ENCODE measurements at places on chromosomes 12 and 14. TPM values are rescaled to one million over a fixed set of nuclear protein-coding genes. Genes with fewer than 3 reads are reported as not detected.
A peak's percentile ranks its signal among the peaks of the same experiment; 100 is the strongest.

Gene EIF2S3B
- 0.96 TPM for total RNA-seq

DNA sequence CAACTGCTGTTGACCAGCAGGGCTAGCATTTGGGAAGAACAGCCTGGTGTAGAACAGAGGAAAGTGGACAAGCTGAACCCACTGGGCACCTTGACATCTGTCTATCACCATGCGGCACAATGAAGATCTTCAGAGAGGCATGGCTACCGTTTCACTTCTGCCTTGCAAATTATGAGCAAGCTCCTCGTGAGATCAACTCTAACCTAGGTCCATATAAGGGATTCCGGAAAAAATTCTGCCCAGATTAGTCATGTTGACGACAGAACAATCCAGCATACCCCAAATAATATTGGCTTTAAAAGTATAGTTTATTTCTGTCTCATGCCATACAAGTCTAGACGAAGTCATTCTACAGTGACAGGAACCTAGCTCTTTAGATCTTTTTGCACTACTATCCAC lies 91.6 kb upstream of the ATF7IP start:
- no peak for DNase-seq
- H3K27me3 ChIP-seq: no peaks in the 10 kb centered on the region
- no peak overlapping the region for H3K4me3 ChIP-seq
- H3K36me3 ChIP-seq: peaks cover 22% of the 10 kb centered on the region
- H3K27ac ChIP-seq: no peak overlapping the region

Gene A2ML1
- total RNA-seq: not detected

Gene DIO2
- 0.41 TPM for total RNA-seq

GRCh38 chr14:82511399-82511798 lies 977.7 kb upstream of the SEL1L start:
- H3K4me3 ChIP-seq: no peak overlapping the region
- no peaks in the 10 kb centered on the region for H3K36me3 ChIP-seq
- H3K4me1 ChIP-seq: no peaks in the 10 kb centered on the region
- DNase-seq: no peak
- H3K27ac ChIP-seq: no peak overlapping the region

Gene MMP19
- total RNA-seq: not detected

DNA sequence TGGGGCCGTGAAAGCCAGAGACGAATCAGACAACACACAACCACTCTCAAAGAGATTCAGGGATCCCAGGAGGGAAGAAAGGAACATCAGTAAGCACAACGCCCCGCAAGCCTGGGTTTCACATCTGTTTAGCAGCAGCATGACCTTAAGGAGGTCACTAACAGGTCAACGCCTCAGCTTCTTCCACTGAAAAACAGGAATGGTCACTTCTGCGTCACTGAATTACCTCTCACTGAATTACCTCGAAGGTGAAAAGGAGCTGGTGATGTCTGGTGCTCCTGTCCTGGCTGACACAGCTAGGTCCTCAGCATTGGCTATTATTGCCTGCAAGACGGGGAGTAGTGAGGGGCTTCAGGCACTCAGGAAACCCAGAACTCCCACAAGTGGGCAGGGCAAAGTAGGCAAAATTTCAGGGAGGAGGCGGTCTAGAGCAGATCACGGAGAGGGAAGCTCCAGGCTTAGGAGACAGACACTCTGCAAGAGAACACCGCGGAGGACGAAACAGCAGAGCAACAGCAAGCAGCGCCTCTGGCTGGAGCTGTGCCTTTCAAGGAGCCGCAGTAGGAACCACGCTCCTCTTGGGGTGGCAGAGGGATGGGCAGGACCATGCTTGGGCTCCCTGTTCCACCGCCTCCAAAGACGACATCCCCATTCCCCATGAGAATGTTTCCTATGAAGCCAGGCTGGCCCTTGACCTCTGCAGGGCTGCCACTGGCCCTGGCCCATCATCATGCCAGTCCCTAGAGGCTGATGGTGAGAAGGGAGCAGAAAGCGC lies 108.4 kb downstream of the SINHCAF start:
- no peaks in the 10 kb centered on the region for H3K36me3 ChIP-seq
- H3K27ac ChIP-seq: no peak overlapping the region
- peaks cover 12% of the 10 kb centered on the region for H3K4me1 ChIP-seq
- no peak overlapping the region for H3K4me3 ChIP-seq
- H3K27me3 ChIP-seq: peaks cover 5% of the 10 kb centered on the region
- DNase-seq: no peak

Gene COCH
- 16.8 TPM for total RNA-seq

- peaks cover 24% of the 10 kb centered on the region for H3K27me3 ChIP-seq
- H3K27ac ChIP-seq: peak overlapping the region; percentile 97
- no peak overlapping the region for H3K4me3 ChIP-seq
- peaks cover 47% of the 10 kb centered on the region for H3K4me1 ChIP-seq
Measured at GRCh38 chr12:128971802-128972201, 118.5 kb downstream of the GLT1D1 start.

- H3K4me1 ChIP-seq: peaks cover 6% of the 10 kb centered on the region
- H3K27me3 ChIP-seq: no peaks in the 10 kb centered on the region
- H3K27ac ChIP-seq: no peak overlapping the region
- H3K4me3 ChIP-seq: no peak overlapping the region
- H3K36me3 ChIP-seq: peaks cover 3% of the 10 kb centered on the region
- no peak for DNase-seq
Measured at GRCh38 chr12:3523058-3523457, 32.1 kb downstream of the PRMT8 start.

DNA sequence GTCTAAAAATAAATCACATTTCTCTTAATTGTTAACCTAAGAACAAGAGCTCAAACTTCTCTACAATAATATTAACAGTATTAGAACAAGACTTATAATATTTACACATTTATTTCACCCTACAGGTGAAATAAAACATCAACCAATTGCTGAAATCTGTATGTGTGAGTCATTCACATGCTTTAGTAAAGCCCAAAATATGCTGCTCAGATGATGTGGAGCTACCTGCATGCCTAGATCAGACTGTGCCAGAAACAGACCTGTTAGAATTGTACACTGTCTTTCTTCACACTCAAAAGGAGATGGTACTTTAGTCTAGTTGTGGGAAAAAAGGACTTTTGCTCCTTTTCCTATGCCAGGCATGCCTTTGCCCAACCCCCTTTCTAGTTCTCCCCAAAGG lies 54.7 kb downstream of the RPS6KA5 start:
- H3K4me1 ChIP-seq: no peaks in the 10 kb centered on the region
- no peak overlapping the region for H3K27ac ChIP-seq
- no peaks in the 10 kb centered on the region for H3K36me3 ChIP-seq
- H3K27me3 ChIP-seq: no peaks in the 10 kb centered on the region
- no peak overlapping the region for H3K4me3 ChIP-seq
- DNase-seq: no peak

Gene ADAM21
- not detected for total RNA-seq

GRCh38 chr14:77849711-77850110 lies 49.8 kb downstream of the ADCK1 start:
- H3K27me3 ChIP-seq: no peaks in the 10 kb centered on the region
- no peaks in the 10 kb centered on the region for H3K4me1 ChIP-seq
- H3K36me3 ChIP-seq: peaks cover 2% of the 10 kb centered on the region
- no peak overlapping the region for H3K27ac ChIP-seq

GRCh38 chr14:26113911-26114640 lies 483.8 kb downstream of the NOVA1 start:
- no peak overlapping the region for H3K4me3 ChIP-seq
- no peak for DNase-seq
- peaks cover 6% of the 10 kb centered on the region for H3K4me1 ChIP-seq
- no peaks in the 10 kb centered on the region for H3K36me3 ChIP-seq

- no peaks in the 10 kb centered on the region for H3K27me3 ChIP-seq
- DNase-seq: no peak
- peak overlapping the region; percentile 59 for H3K27ac ChIP-seq
- peaks cover 8% of the 10 kb centered on the region for H3K4me1 ChIP-seq
Measured at GRCh38 chr14:85363358-85363757, 166.6 kb upstream of the FLRT2 start.

DNA sequence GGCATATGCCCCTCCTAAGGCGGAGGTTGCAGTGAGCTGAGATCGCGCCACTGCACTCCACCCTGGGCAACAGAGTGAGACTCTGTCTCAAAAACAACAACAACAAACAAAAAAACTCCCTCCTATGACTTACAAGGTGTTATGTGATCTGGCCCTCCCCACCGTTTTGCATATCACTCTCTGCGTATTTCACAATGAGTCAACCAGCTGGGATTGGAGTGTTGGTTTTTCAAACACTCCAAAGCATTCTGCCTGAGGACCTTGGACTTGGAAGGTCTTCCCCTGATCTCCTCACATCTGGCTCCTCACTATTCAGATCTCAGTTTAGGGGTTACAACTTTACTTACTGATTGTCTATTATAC lies 14.0 kb downstream of the MANSC1 start:
- no peak overlapping the region for H3K27ac ChIP-seq
- H3K36me3 ChIP-seq: peaks cover 3% of the 10 kb centered on the region
- no peak for DNase-seq
- no peaks in the 10 kb centered on the region for H3K27me3 ChIP-seq
- H3K4me3 ChIP-seq: no peak overlapping the region
- H3K4me1 ChIP-seq: peaks cover 20% of the 10 kb centered on the region

DNA sequence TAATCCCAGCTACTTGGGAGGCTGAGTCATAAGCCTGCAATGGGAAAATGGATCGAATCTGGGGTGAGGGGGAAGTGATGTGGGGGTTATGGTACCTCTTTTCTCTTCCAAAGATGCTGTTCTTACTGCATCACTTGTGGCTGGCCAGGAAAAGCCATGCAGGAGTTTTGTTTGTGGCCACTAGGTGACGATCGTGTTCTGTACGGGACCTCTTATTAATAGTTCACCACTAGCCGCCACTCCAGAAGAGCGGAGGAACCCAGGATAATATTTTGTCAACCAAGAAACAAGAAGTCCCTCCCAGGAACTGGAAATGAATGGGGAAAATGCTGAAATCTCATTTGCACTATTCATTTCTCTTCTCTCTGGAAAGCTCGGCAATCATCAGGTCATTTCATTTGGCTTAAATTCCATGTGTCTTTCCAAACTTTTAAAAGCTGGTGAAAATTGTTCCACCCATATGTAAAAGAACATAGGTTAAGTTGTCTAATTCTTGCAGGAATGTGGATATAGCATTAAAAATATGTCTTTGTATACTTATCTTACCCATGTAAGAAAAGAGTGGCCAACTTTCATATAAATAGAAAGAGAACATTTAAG lies 8.9 kb downstream of the GPR65 start:
- H3K27me3 ChIP-seq: peaks cover 2% of the 10 kb centered on the region
- no peak overlapping the region for H3K4me3 ChIP-seq
- peaks cover 5% of the 10 kb centered on the region for H3K4me1 ChIP-seq
- H3K27ac ChIP-seq: no peak overlapping the region
- H3K36me3 ChIP-seq: no peaks in the 10 kb centered on the region

Gene ALG10B
- total RNA-seq: 17.1 TPM

DNA sequence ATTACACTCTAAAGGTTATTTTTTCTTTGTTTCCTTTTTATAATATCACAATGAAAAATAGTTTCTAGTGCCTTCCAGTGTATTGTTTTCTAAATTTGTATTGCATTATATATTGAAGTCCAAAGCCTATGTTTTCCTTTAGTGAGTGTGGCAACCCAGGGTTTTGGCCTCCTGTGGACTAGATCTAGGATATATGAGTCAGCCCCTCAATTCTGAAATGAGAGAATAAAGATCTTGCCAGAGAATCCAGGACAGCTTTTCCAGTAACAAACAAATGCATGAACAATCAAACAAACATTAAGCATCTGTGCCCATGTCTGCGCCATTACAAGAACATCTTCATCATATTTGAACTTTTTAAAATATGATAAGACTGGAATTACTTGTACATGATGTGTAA lies 70.7 kb upstream of the SSTR1 start:
- H3K27me3 ChIP-seq: no peaks in the 10 kb centered on the region
- H3K4me3 ChIP-seq: no peak overlapping the region
- H3K36me3 ChIP-seq: no peaks in the 10 kb centered on the region
- no peak overlapping the region for H3K27ac ChIP-seq
- no peaks in the 10 kb centered on the region for H3K4me1 ChIP-seq
- no peak for DNase-seq

GRCh38 chr14:99727096-99727870 lies 43.2 kb downstream of the CYP46A1 start:
- no peak for DNase-seq
- H3K27ac ChIP-seq: no peak overlapping the region
- no peaks in the 10 kb centered on the region for H3K27me3 ChIP-seq
- H3K4me3 ChIP-seq: no peak overlapping the region
- no peaks in the 10 kb centered on the region for H3K36me3 ChIP-seq
- no peaks in the 10 kb centered on the region for H3K4me1 ChIP-seq

Gene BMAL2
- total RNA-seq: 8.0 TPM

DNA sequence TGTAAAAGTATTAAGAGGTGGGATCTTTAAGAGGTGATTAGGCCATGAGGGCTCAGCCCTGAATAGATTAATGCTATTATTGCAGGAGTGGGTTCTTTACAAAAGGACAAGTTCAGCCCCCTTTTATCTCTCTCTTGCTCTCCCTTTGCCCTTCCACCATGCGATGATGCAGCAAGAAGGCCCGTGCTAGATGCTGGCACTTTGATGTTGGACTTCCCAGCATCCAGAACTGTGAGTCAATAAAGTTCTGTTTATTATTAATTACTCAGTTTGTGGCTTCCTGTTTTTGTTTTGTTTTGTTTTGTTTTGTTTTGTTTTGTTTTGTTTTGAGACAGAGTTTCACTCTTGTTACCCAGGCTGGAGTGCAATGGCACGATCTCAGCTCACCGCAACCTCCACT lies 10.1 kb downstream of the RNASE1 start:
- H3K4me1 ChIP-seq: peaks cover 21% of the 10 kb centered on the region
- H3K27me3 ChIP-seq: no peaks in the 10 kb centered on the region
- H3K36me3 ChIP-seq: no peaks in the 10 kb centered on the region
- no peak overlapping the region for H3K27ac ChIP-seq
- no peak for DNase-seq

DNA sequence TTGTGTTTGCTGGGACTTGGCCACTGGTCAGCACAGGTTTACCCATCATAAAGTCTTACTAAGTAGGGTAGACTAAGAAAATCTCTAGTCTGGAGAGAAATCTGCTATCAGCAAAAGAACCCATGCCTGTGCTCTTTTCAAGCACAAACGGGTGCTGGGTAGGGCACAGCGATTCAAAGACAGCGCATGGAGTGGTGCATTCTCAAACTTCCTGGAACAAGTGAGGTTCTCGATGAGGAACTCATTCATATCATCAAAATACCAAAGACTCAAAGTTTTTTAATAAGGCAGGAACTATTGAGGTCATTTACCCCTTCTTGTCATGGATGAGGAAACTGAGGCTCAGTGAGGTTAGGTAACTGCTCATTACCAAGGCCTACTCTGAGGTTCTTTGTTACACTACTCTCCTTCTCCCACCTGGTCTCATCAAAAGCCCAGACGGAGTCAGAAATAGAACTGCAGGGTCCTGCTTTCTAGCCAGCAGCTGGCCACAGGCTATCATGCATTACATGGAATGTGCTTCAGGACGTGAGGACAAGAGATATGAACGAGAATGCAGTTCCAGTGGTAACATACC lies 390.3 kb downstream of the ZFP36L1 start:
- H3K27ac ChIP-seq: no peak overlapping the region
- H3K27me3 ChIP-seq: no peaks in the 10 kb centered on the region
- DNase-seq: no peak
- peaks cover 68% of the 10 kb centered on the region for H3K4me1 ChIP-seq
- no peak overlapping the region for H3K4me3 ChIP-seq
- H3K36me3 ChIP-seq: no peaks in the 10 kb centered on the region

- H3K4me1 ChIP-seq: no peaks in the 10 kb centered on the region
- no peaks in the 10 kb centered on the region for H3K27me3 ChIP-seq
- no peak overlapping the region for H3K27ac ChIP-seq
Measured at GRCh38 chr12:49161092-49161795, 27.6 kb downstream of the TUBA1A start.
